Endodermal cell (in vitro differentiated cells): ENCODE measurements at places on chromosomes 6 and 20. TPM values are rescaled to one million over a fixed set of nuclear protein-coding genes. Genes with fewer than 3 reads are reported as not detected.

GRCh38 chr6:4346659-4347333 lies 211.4 kb upstream of the ECI2 start:
- peak; percentile 58 for DNase-seq

- DNase-seq: peak; percentile 58
Observed at GRCh38 chr6:162198076-162198475, 529.5 kb downstream of the PRKN start.

GRCh38 chr20:1718604-1719384 lies 61.2 kb upstream of the SIRPG start:
- no peak for DNase-seq

The VGLL2 gene
- not detected in 3 replicates for total RNA-seq

The FERMT1 gene
- total RNA-seq: 2.5 to 5.3 TPM (median 4.1 TPM) in 3 replicates

- no peak for DNase-seq
Observed at GRCh38 chr6:41190791-41191190, 10.2 kb downstream of the TREML2 start.

The HEBP2 gene
- 95.7 and 116 TPM in 2 replicates for total RNA-seq

DNA sequence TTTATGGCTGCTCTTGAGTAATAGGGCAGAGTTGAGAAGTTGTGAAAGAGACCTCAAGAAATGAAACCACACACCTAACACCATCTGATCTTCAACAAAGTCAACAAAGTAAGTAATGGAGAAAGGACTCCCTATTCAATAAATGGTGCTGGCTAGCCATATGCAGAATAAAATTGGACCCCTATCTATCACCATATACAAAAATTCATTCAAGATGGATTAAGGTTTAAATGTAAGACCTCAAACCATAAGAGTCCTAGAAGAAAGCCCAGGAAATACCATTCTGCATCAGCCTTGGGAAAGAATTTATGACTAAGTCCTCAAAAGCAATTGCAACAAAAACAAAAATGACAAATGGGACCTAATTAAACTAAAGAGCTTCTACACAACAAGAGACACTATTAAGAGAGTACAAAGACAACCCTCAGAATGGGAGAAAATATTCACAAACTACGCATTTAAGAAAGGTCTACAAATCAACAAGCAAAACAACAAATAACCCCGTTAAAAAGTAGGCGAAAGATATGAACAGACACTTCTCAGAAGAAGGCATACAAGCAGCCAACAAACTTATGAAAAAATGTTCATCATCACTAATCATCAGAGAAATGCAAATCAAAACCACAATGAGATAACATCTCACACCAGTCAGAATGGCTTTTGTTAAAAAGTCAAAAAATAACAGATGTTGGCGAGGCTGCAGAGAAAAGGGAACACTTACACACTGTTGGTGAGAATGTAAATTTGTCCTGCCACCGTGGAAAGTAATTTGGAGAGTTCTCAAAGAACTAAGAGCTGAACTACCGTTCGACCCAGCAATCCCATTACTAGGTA lies 4.0 kb downstream of the MAP3K5 start:
- DNase-seq: no peak

The PI16 gene
- not detected in 2 replicates for total RNA-seq

DNA sequence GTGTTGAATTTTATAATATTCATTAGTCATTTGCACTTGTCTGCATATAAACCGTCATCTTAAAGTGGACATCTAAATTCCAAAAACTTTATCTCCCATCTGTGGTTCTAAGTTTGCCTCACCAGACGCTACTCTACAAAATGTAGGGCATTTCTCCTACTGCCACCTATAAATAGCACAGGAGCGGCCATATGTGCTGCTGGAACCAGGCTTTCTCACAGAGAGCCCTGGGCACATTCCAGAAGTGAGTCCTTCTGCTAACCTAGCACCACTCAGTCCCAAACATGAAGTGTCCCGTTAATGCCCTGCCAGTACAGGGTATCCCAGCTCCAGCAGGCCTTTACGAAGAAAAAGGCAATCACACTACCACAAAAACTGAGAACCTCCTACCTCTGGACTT lies 153.7 kb downstream of the TMEM242 start:
- no peak for DNase-seq

GRCh38 chr6:79257381-79258205 lies 23.1 kb upstream of the HMGN3 start:
- DNase-seq: no peak

- DNase-seq: no peak
Observed at GRCh38 chr6:71537717-71538116, 249.1 kb downstream of the OGFRL1 start.

The RAET1L gene
- total RNA-seq: not detected in 2 replicates

- DNase-seq: peak; percentile 59
Observed at GRCh38 chr6:3438190-3439167, 18.4 kb downstream of the SLC22A23 start.

DNA sequence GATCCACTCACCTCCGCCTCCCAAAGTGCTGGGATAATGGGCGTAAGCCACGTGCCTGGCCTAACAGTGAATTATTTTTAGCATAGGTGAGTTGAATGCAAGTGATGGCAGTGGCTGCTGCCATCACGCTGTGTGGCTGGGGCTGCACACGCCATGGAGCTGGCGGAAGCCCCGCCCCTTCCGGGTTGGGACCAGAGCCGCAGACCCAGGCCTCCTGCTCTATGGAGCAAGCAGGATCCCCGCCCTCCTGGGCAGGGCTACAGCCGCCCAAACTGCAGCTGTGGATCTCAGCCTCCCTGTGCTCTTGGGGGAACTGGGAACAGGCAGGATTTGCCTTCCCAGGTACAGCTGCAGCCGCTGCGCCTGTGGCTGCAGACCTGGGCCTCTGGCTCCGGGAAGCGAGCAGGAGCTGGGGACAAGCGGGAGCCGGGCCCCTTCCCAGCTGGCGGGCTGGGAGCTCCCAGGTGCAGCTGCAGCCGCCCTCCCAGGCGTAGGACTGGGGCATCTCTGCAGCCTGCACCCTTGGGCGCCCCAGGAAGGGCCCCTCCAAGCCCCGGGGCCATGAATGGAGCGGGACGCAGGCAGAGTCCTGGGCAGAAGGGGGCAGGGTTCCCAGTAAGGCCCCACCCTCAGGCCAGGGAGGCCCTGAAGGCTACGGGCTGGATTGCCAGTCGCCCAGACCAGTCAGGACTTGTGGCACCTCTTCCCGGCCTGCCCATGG lies 30.9 kb upstream of the SLA2 start:
- peak; percentile 98 for DNase-seq

DNA sequence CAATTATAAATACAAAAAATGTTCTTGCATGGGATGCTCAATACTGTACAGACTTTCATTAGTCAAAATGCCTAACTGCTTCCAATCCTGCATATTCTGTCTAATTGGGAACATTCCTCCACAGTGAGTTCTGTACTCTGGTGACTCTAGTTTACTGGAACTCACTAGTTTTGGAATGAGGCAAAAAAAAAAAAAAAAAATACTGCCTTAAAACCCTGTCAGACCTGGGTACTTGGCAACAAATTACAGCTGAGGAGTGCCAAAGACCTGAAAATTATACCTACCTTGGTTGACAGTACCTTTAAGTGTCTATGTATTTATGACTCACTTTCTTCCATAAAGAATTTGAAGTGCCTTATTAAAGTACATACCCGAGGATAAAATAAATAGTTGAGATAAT lies 276.7 kb downstream of the FARS2 start:
- DNase-seq: no peak

The PCK1 gene
- total RNA-seq: not detected in 3 replicates

GRCh38 chr6:158556113-158556512 lies 3.8 kb upstream of the TMEM181 start:
- DNase-seq: no peak

GRCh38 chr6:114467931-114468330 lies 125.1 kb upstream of the HS3ST5 start:
- DNase-seq: no peak

The PGC gene
- total RNA-seq: not detected in 3 replicates

- peak; percentile 76 for DNase-seq
Observed at GRCh38 chr6:32116674-32117073, 7.5 kb upstream of the TNXB start.

The TRIM15 gene
- total RNA-seq: not detected in 3 replicates

DNA sequence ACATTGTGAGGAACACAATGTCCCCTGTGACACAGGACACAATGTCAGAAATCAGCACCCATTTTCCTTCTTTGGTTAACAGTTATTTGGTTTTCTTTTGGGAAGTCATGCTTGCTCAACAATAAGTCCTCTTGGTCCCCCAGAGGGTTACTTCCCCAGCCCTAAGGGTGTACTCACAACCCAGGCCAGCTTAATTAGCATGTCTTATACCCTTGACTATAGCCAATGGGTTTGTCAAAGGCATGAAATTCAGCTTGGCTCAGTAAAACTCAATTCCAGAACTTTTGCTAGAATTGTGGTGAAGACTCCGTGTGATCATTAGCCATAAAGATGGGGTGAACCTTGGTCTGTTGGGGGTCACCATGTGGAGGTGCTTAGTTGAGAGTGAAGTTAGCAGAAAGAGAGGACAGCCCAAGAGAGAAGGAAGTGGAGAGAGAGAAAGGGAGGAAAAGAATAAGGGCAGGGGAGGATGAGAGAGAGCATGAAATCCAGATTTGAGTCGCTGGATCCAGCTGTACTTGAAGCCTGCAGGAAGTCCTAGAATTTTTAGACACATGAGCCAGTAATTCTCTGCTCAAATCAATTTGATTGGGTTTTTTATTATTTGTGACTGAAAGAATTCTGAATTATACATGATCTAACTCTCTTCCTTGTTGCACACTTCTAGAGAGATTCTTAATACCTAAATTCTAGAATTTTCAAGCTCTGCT lies 321.3 kb upstream of the JAG1 start:
- DNase-seq: no peak

The PRR3 gene
- 10.9 and 11.5 TPM in 2 replicates for total RNA-seq

DNA sequence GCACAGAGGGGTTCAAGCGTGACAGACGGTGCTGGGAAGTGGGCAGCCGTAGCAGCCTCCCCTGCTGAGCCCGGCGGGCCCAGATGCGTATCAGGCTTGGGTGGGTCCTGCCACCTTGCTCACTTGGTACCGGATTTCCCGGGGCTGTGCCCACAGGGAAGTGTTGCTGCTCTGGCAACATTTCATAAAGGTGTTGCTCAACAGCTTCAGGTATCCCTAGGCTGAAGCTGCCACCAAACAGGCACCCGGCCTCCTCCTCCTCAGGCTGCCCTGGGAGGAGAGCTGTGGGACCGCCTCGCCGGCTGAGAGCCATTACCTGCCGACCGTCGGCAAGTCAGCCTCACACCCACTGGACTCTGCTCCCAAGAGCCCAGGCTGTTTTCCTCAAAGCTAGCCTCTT lies 11.5 kb downstream of the PSMG4 start:
- no peak for DNase-seq

The TRIM38 gene
- 4.0 and 4.4 TPM in 2 replicates for total RNA-seq

DNA sequence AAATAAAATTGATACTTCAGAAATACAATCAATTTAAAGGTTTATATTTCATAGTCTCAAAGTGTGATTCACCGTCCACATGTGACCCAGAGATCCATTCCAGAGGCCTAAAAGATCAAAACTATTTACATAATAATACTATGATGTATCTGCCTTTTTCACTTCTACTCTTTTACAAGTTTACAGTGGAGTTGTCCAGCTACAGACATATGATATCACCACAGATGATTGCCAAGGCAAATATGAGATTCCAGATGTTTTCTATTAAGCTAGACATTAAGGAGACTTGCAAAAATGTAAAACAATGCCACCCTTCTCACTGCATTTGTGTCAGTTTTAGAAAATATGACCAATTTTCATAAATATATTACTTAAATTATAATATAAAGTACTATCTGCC lies 443.7 kb downstream of the GJA1 start:
- DNase-seq: no peak

DNA sequence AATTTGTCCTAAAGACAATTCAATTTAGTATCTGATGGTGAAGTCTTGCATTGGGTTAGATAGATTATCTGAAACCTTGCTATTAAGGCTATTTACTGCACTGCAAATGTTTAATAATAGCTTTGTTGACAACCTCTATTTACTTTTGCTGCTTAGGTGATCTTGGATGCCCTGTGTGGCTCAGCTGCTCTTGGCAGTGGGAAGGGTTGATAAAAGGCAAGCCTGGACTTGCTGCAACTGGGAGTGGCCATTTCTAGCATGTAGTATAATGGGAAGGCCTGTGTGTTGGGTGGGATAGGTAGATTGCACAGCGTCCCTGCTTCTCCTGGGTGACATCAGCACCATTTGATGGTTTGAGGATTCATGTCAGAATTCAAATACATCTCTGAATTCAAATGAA lies 49.1 kb downstream of the ARMC2 start:
- DNase-seq: no peak

DNA sequence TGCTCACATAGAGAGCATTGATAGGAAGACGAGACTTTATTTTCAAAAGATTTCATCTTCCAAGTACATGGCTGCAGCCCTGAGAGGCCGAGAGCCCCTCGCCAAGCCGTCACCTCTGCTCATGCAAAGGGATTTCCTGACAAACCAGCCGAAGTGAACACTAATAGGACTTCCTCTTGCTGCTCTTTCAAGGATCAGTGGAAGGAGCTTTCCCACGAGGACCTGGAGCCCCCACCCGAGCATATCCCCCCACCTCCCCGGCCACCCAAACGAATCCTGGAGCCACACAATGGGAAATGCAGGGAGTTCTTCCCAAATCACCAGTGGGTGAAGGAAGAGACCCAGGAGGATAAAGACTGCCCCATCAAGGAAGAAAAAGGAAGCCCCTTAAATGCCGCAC lies 69.3 kb downstream of the PTPN1 start:
- DNase-seq: no peak

The NFKBIL1 gene
- 25.8 to 37.5 TPM (median 26.3 TPM) in 3 replicates for total RNA-seq

DNA sequence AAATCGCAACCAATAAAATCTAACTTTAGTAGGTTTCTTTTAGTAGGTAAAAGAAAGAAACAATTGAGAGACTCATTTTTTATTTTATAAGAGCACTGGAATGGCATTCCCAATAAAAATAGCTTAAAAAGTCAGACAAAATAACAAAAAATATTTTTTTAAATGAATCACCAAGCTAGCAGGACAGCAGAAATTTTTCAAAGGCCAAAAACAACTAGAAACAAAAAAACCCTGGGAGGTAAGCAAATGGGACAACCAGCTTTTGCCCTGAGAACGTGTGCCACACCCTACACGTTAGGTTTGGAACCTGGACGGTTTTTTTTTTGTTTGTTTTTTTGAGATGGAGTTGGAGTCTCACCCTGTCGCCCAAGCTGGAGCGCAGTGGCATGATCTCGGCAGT lies 19.6 kb downstream of the GPLD1 start:
- no peak for DNase-seq

DNA sequence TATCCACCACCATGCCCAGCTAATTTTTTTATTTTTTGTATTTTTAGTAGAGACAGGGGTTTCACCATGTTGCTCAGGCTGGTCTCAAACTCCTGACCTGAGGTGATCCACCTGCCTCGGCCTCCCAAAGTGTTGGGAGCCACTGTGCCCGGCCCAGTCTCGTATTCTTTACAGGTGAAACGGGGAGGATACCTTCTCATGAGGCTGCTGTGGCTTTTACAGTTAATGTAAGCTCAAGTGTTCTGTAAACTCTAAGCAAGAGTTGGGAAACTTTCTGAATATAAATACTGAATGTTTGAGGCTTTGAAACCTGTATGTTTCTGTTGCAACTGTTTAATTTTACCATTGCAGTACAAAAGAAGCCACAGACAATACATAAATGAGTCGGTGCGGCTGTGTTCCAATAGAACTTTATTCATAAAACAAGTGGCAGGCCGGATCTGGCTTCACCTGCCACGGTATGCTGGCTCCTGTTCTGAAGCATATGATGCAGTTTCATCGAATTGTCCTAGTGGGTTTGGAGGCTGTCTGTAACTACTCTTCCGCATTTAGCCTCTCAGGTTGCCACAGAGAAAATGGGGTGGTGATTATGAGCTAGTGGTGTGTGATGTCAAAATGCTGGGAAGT lies 192.5 kb upstream of the ZFP64 start:
- no peak for DNase-seq
